ENCODE measurements at places on chromosomes 5 and 9. TPM values are rescaled to one million over a fixed set of nuclear protein-coding genes. Genes with fewer than 3 reads are reported as not detected.

The IFNA21 gene
- total RNA-seq = not detected

The CCL27 gene
- 0.18 TPM for total RNA-seq

The GRK6 gene
- total RNA-seq = 35.0 TPM

The GABBR2 gene
- total RNA-seq = 20.3 TPM

The B4GALT7 gene
- total RNA-seq = 29.2 TPM

The IFNA2 gene
- total RNA-seq = not detected

The TMC1 gene
- total RNA-seq = not detected

The HARS1 gene
- 141 TPM for total RNA-seq

The SHISAL2B gene
- total RNA-seq = not detected

The NUTM2F gene
- not detected for total RNA-seq

- DNase-seq = no peak
These were observed 26.4 kb downstream of the TMOD1 start for GRCh38 chr9:97527626-97528528.

GRCh38 chr9:127721391-127721821 is 5.5 kb downstream of the TTC16 start:
- no peak for DNase-seq

- DNase-seq = no peak
These were observed 3.7 kb downstream of the TMEM245 start for GRCh38 chr9:109115931-109116526.

GRCh38 chr5:180116077-180116999 is 44.8 kb upstream of the RNF130 start:
- no peak for DNase-seq

GRCh38 chr5:177109810-177110209 is 23.1 kb downstream of the FGFR4 start:
- no peak for DNase-seq

DNA sequence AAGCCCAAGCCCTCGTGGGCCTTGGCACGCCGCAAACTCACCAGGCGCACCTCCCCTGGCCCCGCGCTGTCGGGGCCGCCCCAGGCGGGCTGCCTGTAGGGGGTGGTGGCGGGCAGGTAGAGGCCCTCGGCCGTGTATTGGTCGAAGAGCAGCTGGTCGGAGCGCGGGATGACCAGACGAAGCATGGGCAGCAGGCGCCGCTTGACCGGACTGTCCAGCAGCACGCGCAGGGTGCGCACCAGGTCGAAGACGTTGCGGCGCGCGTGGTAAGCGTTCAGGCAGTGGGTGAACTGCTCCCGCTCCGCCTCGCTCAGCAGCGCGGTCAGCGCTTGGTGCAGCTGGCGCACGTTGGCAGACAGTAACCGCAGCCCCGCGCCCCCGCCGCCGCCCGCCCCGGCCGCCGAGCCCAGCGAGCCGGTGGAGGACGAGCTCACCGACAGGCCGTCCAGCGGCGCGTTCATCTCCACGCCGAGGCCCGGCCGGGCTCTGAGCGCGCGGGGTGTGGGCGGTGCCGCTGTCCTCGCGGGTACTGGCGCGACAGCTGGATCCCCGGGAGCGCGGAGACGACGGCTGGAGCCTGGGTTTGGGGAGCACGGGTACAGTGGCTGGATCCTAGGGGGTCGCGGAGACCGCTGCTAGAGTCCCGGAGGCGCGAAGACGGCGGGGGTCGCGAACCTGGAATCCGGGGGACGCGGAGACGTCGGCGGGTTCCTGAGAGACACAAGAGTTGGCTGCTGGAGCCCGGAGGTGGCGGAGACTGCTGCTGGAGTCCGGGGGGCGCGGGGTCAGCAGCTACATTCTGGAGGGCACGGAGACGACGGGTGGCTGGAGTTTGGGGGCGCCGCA is 709 bp downstream of the WHRN start:
- peak; percentile 19 for DNase-seq

DNA sequence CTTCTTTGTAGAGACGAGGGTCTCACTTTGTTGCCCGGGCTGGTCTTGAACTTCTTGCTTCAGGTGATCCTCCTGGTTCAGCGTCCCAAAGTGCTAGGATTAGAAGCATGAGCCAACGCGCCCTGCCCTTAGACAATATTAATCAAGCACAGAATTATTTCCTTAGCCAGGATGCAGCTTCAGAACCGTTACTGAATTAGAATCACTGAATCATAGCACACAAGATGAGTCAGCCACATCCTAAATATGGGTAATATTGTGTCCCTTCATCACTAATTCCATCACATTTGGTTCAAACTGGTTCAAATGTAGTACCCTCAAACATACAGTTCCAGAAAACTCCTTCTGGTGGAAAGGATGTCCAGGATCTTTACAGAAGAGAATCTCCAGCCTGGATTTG is 82.7 kb downstream of the BNC2 start:
- DNase-seq = peak; percentile 65

DNA sequence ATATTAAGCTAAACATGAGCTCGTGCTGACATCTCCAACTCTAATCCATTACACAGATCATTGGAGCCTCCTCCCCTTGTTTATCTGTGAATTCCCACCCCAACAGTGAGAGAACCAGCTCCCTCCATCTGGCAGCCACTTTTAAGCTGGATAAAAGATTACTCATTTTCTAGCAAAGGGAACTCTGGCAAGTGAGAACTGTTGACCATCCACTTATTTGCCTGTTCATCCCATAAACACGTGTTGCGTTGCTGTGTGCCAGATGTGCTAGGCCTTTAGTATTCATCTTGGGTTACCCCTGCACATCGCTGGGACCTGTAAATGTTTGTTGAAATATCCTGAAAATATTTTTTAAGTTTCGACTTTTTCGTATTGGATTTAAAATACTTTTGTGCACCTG is 2.4 kb upstream of the TOR1A start:
- no peak for DNase-seq

- no peak for DNase-seq
These were observed 682 bp downstream of the DHX29 start for GRCh38 chr5:55306641-55307382.

GRCh38 chr5:180816608-180817534 is 14.3 kb upstream of the MGAT1 start:
- DNase-seq = peak; percentile 44

GRCh38 chr5:168097876-168098653 is 193.4 kb upstream of the WWC1 start:
- DNase-seq = no peak

GRCh38 chr9:97502222-97502983 is 937 bp downstream of the TMOD1 start:
- DNase-seq = no peak

- no peak for DNase-seq
These were observed 590 bp downstream of the PCDHA6 start for GRCh38 chr5:140828362-140828737.

- DNase-seq = no peak
These were observed 247.7 kb upstream of the ZNF462 start for GRCh38 chr9:106615118-106615889.

- DNase-seq = no peak
These were observed 9.3 kb upstream of the AFAP1L1 start for GRCh38 chr5:149262315-149262714.

GRCh38 chr5:75756211-75756610 is 39.0 kb upstream of the POC5 start:
- no peak for DNase-seq

Data from IMR-90 (cell line).